ENCODE measurements at places on chromosomes 1 and 21. TPM values are rescaled to one million over a fixed set of nuclear protein-coding genes. Genes with fewer than 3 reads are reported as not detected.
A peak's percentile ranks its signal among the peaks of the same experiment; 100 is the strongest.

DNA sequence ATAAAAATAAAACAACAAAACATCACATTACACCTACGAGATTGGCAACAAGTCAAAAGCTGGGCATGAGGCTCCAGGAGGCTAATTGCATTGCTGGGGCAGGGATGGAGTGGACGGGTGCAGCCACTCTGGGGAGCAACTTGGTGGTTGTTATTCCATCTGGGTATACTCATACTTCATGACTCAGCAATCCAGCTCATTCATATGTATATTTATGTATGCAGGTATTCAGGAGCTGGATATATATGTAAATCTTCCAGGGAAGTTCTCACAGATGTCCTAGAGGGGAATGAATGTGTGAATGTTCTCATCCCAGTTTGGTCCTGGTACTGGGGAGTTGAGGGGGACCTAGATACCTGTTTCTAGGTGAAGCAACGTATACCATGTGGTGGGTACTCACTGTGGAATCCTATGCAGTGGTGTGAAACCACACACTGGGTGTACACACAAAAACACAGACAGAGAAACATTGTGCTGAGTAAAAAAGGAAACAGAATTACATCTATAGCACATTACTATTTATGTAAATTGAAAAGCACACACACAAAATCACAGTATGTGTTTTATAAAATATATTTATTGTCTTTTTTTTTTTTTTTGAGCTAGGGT, 79.7 kb upstream of the RAB4A start:
- ATAC-seq, result no peak

GRCh38 chr1:37475380-37476086, 1.2 kb downstream of the ZC3H12A start:
- ATAC-seq, result no peak

- ATAC-seq, result no peak
Measured at GRCh38 chr1:199113265-199113869, 474.5 kb downstream of the PTPRC start.

GRCh38 chr1:94927405-94928175, 680 bp upstream of the CNN3 start:
- ATAC-seq, result no peak

GRCh38 chr1:31535561-31535960, 40.8 kb upstream of the TINAGL1 start:
- ATAC-seq, result no peak

- ATAC-seq, result no peak
Measured at GRCh38 chr1:204872262-204872881, 1.7 kb downstream of the NFASC start.

- ATAC-seq, result no peak
Measured at GRCh38 chr21:35896060-35896459, 164.3 kb downstream of the SETD4 start.

GRCh38 chr1:78688697-78689096, 39.1 kb downstream of the IFI44 start:
- ATAC-seq, result no peak

DNA sequence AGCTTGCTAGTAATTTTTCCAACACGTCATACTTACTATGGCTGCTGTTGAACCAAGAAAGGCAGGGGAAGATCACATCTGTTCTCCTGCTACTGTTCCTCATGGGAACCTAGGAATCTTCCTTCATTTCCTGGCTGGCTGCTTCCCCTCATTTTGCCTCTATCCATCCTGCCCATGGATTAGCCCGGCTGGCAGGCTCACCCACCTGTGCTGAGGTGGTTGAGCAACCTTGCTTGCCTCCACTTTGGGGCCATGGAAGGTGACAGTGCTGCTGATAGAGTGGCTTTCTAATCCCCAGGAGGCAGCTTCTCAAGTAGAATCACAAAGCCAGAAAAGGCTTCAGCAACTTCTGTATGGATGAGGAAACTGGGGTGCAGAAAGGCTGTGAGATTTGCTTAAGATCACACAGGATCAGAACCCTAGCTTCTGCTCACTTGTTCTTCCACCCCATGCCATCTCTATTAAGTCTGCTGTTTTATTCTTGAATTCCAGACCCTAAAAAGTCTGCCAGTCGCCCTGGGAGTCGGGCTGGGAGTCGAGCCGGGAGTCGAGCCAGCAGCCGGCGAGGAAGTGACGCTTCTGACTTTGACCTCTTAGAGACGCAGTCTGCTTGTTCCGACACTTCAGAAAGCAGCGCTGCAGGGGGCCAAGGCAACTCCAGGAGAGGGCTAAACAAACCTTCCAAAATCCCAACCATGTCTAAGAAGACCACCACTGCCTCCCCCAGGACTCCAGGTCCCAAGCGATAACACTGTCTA, 6.2 kb upstream of the BMP8A start:
- peak; percentile 35 for ATAC-seq

- ATAC-seq, result no peak
Measured at GRCh38 chr1:234692966-234693580, 83.1 kb upstream of the IRF2BP2 start.

DNA sequence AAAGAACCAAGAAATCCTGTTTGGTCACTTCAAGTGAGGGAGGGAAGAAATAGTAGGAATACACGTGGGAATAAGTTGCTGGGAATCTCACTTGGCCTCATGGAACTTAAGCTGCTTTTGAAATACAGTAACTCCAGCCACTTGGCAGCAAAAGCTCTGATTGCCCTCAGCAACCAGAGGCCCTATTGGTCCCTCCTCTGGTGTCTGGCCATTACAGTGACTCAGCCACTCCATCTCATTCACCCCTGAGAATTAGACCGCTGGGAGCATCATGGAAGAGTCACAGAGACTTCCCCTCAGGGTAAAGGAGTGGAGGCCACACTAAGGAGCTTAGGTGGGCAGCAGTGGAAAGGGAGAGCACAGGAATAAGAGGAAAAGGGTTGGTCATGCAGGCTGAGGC, 99.6 kb downstream of the ELAVL4 start:
- no peak for ATAC-seq

DNA sequence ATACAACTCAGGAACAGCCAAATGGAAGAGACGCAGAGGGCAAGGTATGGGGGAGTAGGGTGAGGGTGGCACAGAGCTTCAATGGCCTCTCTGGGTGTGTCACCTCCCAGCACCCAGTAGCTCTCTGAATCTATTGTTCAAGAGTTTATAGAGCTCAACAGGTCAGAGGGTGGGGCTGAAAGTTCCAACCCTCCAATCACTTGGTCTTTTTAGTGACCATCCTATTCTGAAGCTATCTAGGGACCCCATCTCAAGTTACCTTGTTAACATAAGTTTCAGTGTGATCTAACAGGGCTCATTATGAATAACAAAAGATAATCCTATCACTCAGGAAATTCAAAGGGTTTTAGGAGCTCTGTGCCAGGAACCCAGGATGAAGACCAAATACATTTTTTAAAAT, 31.2 kb upstream of the ZNF697 start:
- no peak for ATAC-seq

DNA sequence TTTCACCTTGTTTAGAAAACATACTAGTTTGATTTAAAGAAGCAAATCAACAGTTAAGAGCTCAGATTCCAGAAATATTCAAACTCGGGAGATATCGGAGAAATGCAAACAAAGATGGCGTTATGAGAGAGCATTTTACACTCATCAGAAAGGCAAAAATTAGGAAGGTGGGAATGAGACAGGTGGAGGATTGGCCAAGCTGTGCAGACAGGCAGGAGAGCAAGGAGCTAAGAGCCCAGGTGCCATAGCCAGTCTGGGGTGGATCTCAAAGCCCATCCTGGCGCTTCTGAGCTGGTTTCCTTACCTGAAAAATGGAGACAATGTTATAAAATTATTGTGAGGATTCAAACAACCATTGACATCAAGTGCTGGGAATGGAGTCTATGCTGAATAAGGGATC, 19.6 kb upstream of the TARDBP start:
- no peak for ATAC-seq

DNA sequence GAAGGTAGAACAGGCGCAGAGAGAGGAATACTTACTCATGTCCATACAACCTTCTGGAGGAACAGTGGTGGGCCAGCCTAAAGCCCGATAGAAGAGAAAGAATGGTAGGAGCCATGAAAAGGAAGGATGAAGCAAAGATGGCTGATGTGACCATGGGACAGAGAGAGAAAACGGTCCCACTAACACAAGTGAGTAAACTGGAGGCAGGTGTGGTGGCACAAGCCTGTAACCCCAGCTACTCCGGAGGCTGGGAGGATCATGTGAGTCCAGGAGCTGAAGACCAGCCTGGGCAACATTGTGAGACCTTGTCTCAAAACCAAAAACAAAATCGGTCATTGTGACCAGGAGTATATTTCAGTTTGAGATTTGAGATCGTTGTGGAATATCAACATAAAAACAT, 49.4 kb downstream of the C1orf198 start:
- no peak for ATAC-seq

DNA sequence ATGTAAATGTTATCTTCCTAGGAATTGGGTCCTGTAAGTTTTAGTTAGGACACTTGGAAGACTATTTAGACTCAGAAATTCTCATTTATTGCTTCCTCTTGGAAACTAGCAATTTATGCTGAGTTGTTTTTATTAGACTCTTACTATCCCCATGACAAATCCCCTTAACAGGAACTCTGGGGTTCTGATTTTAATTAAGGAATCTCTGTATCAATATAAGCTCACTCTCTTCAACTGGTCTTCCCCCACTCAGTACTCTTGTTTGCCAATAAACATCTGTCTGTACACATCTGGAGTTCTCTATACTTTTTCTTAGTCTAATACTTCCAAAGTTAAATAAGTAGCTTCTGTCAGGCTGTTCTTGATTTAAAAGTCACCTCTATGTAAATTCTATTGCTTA, 64.1 kb upstream of the TBX15 start:
- no peak for ATAC-seq

GRCh38 chr1:199403531-199404116, 623.9 kb upstream of the NR5A2 start:
- ATAC-seq, result no peak

DNA sequence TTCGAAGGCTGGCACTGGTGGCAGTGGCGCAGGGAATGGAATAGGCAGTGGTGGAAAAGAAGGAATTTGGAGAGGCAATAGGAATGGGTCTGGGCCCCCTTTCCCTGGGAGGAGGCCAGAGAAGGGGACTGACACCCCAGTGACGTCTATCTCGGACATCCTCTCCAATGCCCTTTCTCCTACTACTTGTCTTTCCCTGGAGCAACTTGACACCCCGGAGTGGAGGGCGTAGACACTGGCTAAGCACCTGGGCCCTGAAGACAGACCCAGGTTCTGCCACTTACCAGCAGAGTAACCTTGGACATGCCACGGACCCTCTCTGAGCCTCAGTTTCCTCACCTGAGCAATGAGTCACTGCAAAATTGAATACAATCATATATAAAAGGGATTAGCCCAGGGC, 86.8 kb downstream of the CAMK2N1 start:
- ATAC-seq, result no peak

DNA sequence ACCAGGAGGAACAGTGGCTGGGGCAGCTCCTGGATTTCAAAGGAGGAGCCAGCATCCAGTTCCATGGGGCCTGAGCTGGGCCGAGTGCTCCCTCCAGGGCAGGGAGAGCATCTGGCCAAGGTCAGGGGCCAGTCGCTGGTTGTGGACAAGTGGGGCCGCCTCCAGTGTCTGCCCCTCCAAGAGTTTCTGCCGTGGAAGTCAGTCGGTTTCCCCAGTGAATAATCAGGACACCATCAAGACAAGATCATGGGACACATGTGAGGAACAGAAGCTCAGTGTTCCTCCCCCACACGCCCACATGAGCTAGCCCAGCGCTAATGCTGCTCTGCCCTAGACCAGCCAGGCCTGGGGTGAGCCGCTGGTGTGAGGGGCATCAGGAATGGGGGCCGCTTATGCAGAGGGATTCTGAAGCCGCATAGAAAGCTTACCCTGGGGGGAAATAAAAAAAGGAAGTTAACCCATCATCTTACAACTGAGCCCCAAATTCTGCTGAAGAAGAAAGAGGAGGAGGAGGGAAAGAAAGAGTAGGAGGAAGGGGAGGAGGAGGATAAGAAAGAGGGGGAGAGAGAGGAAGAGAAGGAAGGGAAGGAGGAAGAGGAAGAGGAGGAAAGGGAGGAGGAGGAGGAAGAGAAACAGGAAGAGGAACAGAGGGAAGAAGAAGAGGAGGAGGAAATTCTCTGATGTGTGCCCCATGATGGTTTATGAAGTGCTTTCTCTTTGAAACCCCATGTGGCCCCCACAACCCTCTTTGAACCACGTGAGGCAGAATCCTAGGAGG, 198.4 kb downstream of the MATN1 start:
- no peak for ATAC-seq

DNA sequence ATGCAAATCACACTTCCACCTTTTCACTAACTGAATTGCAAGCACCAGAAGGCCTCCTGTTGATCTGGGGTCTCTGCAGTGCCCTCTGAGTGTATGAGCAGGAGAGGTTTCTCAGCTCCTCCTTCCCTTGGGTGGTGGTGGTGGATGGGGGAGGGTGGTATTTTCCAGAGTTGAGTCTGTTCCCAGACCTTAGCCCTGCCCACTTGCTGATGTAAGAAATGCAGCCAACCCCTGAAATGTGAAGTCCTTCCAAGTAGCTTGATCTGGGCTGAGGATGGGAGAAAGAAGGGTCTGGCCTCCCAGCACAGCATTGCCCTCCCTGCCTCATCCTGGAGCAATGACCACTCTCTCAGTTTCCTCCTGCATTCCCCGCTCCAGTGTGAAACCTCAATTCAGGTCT, 6.3 kb upstream of the FOXD2 start:
- no peak for ATAC-seq

DNA sequence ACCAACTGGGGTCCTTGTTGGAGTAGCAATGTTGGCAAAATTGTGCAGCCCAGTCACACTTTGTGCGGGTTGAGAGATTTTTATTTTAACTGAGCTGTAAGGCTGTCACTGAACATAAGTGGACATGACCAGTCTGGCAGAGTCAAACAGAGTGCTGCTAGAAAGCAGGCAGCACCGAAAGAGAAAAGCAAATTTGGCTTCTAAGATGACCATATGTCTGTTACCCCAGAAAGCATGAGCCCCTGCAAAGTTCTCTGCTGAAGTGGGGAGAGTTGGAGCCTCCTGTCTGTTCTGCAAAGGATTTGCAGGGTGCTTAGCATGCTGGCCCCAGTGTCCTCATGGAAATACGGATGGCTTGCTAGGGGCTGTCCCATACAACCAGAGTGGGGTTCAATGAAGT, 220.4 kb downstream of the PBX1 start:
- ATAC-seq, result no peak

GRCh38 chr1:229287267-229287666, 16.4 kb downstream of the RAB4A start:
- no peak for ATAC-seq

DNA sequence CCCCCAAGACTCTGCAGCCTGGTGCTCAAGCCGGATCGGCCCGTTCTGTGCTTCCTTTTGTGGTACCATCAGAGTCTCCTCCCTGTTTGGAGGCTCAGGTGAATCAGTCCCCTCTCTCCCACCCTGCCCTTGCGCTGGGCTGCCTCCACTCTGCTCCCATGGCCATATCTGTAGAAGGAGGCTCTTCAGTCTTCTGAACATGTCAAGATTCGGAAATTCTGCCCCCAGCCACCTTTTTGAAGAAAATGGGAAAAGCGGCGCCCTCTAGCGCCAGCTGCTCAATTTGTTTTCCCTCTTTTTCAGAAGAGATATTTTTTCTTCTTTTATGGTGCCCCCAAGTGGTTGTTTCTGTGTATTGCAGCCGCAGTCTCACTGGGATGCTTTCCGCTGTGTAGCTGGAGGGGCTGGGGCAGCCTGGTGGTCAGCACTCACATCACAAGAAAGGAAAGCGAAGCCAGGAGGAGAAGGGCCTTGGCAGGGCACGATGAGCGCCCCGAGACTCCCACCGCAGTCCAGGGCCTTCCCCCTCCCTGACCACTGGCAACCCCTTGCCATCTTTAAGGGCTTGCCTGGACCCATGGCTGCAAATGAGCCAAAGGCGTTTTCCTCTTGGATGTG, 58.4 kb upstream of the CACNA1E start:
- no peak for ATAC-seq

Gene RAD54L
- not detected for total RNA-seq

Gene COL18A1
- total RNA-seq, result 69.3 TPM

Gene NIBAN1
- total RNA-seq, result 544 TPM

Gene ETV3L
- total RNA-seq, result not detected

Gene MRAP
- total RNA-seq, result not detected
